ENCODE measurements at places on chromosomes 13 and 19.

- no peak for DNase-seq
Measured at GRCh38 chr13:31060655-31061054, 101.0 kb downstream of the HSPH1 start.

DNA sequence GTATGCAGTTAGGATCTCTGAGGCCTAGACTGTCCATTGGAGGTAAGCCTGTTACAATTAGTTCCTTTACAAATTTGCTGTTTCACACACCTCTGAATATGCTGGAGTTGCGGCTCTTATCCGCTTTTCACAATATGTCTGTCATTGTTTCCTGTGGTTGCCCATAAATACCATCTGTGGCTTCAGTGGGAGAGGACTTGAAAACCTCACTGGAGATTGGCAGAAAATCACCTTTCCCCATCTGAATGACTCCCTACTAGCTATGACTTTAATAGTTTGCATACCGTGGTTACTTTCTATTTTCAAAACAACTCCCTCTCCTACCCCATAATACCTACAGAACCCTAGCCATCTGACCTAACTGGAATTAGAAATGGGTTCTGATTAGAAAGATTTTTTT lies 454.3 kb downstream of the PCDH17 start:
- DNase-seq, result peak; percentile 70

- DNase-seq, result no peak
Measured at GRCh38 chr13:35930665-35931631, 200.2 kb downstream of the DCLK1 start.

GRCh38 chr13:75264611-75265010 lies 217.4 kb downstream of the TBC1D4 start:
- DNase-seq, result no peak

DNA sequence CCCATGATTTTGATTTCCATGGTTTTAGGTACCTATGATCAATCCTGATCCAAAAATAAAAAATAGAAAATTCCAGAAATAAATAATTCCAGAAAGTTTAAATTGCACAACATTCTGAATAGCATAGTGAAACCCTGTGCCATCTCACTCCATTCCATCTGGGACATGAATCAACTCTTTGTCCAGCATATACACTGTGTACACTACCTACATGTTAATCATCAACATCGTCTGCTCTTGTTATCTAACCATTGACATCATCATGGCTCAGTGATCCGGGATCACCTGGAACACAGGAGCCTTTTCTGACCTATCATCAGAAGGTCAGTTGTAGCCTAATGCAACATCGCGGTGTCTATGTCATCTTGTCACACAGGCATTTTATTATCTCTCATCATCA lies 75.6 kb downstream of the MYO16 start:
- DNase-seq, result no peak

DNA sequence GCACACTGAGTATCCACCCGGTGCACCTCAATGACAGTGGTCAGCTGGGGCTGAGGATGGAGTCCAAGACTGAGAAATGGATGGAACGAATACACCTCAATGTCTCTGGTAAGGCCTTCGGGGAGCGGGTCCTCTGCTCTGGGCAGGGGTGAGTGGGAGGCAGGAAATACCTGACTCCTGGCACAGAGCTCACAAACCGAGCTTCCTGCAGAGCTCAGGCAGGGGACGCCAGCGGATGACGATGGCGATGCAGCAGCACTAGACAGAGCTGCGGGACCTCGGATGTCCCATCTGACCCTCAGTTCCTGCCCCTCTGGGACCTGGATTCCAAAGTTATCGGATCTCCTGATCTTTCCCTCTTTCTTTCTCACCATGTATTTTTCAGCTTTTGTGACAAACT lies 3.8 kb downstream of the CD22 start:
- DNase-seq, result no peak

GRCh38 chr19:21128901-21129698 lies 12.7 kb upstream of the ZNF431 start:
- DNase-seq, result no peak

DNA sequence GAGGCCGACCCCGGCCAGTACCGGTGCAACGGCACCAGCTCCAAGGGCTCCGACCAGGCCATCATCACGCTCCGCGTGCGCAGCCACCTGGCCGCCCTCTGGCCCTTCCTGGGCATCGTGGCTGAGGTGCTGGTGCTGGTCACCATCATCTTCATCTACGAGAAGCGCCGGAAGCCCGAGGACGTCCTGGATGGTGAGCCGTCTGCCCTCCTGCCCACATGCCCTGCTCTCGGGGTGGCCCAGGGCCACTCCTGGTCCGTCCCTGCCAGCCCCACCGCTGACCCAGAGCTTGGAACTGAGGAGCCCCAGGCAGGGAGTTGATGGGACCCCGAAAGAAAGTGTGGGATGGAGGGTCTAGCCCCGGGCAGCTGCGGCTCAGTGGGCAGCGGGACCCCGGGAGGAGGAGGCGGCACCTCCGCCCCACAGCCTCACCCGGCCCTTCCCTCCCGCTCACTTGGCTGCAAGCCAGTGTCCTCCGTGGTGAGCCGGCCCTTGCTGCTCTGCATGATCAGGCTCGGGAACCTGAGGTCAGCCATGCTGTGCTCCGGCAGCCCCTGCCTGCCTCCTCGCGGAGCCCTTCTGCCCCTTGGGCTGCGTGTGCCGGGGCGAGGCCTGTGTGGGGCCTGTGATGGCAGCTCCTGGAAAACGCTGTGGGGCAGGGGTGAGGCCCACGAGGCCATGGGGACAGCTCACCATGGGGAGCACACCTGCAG lies 8.1 kb upstream of the HCN2 start:
- DNase-seq, result no peak

DNA sequence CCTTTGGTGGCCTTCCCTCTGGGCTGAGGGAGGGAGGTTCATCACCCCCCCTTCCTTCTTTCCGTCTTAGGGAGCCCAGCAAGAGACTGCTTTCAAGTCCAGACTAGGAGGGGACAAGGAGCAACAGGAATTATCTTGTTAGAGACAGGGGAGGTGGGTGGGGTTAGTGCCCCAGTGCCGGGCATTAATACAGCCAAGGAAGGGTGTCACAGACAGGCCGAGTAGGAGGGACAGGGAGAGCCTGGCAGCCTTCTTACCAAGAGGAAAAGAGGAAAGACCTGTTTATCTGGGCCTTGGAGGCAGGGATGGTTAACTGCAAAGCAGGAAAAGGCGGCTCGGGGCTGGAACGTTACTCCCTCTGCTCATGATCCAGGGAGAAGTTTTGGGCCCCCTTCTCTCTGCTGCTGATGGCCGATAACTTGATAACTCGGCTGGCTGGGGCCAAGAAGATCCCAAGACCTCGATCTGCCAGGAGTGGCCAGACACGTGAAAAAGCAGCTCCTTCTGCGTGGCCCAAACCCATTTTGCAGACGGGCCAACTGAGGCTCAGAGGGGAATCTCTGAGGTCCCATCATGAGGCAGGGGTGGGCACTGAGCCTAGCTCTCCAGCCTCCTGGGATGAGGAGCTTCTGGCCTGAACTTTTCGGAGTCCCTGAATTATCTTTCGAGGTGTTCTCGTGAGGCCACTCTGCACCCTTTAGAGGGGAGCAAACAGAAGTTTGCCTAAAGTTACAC lies 79.3 kb downstream of the PTPRS start:
- DNase-seq, result no peak

GRCh38 chr13:83274679-83275078 lies 607.6 kb downstream of the SLITRK1 start:
- no peak for DNase-seq
